ENCODE measurements at places on chromosomes 5 and 9.
A peak's percentile ranks its signal among the peaks of the same experiment; 100 is the strongest.

DNA sequence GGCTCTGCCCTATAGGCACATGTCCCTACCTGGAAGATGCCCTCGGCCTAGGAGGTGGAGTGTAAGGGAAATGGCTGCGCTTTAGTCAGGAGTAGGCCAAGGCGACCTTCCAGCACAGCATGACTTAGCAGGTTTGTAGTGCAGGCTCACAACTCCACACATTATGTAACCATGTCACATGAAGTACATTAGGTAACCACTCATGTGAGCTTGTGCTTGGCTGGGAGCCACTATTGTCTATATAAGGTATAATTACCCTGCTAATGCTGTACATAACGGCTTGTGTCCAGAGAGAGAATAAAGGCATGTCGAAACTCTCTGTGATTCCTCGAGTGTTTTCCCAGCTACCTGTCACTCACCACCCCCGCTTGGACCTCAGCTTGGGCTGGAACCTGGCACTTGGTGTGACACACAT, 74.9 kb downstream of the CAMK4 start:
- ATAC-seq, result no peak

DNA sequence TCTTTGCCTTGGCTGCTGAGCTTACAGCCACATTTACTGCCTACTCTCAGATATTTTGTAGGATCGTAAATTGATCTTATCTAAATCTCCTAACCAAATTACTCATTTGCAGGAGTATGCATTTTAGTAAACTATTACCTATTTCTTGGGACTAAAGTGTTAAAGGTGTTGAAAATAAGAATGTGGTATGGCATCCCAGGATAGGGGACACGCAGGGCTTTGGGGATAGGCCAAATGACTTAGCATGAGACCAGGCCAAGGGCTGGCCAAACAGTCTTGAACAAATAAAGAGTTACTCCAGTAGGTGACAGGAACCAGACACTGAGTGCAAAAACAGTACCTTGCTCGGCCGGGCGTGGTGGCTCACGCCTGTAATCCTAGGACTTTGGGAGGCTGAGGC, 25.1 kb downstream of the TBC1D2 start:
- no peak for ATAC-seq

- no peak for ATAC-seq
These were observed 4.4 kb downstream of the UGCG start for GRCh38 chr9:111900858-111901612.

- no peak for ATAC-seq
These were observed 108.2 kb downstream of the SYK start for GRCh38 chr9:90909747-90910283.

DNA sequence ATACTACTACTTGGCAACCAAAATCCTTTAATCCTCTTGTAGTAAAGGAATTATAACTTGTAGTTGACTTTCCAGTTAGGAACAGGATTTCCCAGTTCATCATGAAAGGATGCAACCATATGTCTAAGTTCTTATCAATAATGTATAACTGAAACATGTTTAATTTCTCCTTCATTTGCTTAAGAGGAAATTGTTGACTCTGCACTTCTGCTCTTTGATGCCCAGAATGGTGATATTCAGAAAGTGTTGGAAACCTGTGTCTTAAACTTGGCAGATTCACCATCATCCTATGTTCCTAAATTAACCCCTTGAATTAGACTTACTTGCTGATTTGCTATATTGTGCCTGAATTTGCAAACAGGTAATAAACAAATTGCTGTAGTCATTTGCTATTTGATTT, 201.5 kb downstream of the PTPRD start:
- ATAC-seq, result no peak

DNA sequence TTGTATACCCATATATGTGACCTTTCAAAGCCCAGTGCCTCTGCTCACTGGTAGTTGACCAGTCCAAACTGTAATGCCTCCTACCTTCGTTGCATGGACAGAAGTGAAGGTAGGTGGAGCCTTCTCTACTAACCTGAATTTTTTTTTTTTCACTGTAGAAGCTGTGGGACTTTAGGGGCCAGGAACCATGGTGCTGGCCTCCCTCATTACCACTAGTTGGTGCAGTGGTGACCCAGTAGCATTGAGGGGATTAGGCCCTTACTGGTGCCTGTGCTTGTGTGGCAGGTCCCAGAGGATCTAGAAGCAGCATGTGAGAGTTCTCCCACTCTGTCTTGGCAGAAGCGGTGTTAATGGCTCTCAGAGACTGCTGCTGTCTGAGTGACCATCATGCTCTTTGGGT, 2.3 kb downstream of the RALGPS1 start:
- ATAC-seq, result no peak

DNA sequence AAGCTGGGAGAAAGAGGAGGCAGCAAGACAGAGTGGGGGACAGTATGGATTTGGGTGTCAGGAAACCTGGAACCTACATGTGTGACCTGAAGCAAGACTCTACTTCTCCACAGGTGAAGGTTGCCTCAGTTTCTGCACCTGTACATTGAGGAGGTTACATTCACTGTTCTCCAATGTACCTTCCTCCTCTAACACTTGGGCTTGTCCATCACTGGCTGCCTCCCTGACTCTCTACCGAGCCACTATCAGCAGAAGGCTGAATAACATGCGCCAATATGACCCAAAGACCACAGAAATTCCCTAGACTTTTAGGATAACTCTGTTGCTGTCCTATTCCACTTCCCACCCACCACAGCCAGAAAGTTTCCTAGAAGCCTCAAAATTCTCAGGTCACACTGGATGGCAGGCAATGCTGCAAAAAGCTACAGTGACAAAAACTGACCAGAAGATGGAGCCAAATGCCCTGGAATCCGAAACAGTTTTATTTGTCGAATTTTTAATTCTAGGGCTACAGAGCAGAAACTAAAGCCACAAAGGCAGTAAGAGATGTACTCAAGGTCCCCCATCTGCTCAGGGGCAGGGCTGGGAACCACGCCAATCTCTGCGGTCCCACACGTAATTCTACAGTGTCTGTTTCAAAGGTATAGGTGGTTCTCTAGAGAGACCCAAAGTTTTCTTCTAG, 64.4 kb downstream of the FAM114A2 start:
- peak; percentile 48 for ATAC-seq

DNA sequence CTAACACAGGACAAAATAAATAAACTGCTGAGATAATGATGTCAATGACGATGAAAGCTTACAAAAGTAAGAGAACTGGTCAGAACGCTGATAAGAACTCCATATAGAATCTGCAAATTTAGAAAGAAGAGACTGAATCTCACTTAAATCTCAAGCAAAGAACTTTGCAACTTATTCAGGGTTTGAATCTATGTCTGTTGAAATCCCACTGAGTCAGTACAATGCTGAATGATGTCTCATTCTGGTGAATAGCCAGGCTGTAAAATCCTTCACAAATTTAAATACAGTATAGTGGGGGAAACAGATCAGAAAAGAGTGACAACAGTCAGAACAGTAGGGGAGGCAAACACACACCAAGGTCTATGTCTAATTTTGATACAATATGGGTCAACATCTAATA, 38.9 kb upstream of the NR3C1 start:
- no peak for ATAC-seq

All from gastroesophageal sphincter (tissue), 4 donors.